ENCODE measurements at places on chromosomes 12 and 14.

DNA sequence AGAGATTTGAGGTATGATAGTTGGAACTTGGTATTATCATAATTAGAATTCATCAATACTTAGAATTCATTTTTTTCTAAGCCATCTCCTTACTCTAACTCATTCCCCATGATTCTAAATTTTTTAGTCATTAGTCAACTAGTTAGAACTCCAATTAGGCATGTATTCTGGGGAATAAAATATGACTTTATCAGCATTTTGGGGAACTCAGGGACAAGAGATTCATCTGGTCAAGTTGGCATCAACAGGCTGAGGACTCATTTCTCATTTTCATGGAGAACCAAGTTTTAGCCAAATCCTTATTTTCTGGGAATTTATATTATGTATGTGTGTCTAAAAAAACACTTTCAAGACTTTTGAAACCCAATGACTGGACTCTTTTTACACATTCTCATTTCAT lies 29.2 kb downstream of the DIP2B start:
- no peak for DNase-seq

- no peak for DNase-seq
Measured at GRCh38 chr12:4847713-4848112, 62.0 kb upstream of the KCNA1 start.

- DNase-seq: no peak
Measured at GRCh38 chr12:112353393-112353792, 28.8 kb downstream of the HECTD4 start.

DNA sequence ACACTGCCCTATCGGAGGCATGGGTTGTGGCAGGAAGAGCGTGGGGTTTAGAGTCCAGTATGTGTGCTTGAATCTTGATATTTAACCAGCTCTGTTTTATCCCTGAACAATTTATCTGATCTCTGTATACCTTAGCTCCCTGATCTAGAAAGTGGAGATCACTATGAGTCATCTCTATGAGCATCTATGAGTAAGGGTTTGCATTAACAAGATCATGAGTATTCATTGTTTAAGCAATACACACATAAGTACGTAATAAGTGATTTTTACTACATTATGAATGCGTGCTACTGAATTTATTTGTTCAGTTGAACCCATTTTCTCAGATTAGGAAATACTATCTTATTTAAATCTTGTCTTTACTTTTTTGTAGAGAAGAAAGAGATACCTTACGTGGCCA lies 49.4 kb downstream of the GPATCH2L start:
- no peak for DNase-seq

GRCh38 chr14:89382487-89382886 lies 34.5 kb downstream of the FOXN3 start:
- no peak for DNase-seq

GRCh38 chr12:107243341-107243740 lies 150.0 kb upstream of the CRY1 start:
- no peak for DNase-seq

DNA sequence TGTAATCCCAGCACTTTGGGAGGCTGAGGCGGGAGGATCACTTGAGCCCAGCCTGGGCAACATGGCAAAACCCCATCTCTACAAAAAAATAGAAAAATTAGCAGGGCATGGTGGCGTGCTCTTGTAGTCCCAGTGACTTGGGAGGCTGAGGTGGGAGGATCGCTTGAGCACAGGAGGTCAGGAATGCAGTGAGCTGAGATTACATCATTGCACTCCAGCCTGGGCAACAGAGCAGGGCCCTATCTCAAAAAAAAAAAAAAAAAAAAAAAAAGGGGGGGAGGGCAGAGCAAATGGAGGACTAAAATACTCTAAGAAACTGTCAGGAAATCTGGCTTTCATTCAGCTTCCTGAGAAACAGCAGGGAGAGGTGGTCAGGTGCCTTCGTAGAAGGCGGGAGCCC lies 31.7 kb upstream of the TSPAN9 start:
- DNase-seq: no peak

DNA sequence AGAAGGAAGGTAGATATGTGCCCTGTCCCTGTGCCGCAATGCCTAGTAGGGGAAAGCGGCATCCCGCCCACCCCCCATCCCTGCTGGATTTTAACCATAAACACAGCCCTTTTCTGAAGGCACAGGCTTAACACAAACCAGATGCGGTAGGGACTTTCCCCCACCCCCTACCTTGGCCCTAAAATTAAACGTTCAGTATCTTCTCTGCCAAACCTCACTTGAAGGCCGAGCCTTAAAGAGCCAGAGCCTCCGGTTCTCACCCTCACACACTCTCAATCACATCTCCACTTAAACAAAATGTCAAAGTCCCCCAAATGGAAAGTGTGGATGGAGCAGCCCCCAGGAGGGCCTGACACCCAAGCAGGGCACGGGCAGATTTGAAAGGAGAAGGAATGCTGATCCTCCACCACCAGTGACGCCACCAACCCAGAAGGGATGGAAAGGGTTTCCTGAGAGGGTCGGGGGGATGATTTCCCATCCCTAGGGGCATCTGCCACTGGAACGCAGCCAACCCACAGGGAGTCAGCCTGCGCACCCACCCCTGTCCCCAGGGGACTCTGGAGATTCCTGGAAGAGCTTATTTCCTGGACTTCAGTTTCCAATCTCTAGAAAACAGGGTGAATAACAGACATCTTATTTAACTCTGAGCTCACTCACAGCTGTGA lies 26.4 kb downstream of the ACTN1 start:
- no peak for DNase-seq

GRCh38 chr12:64532734-64533351 lies 77.5 kb upstream of the RASSF3 start:
- no peak for DNase-seq

DNA sequence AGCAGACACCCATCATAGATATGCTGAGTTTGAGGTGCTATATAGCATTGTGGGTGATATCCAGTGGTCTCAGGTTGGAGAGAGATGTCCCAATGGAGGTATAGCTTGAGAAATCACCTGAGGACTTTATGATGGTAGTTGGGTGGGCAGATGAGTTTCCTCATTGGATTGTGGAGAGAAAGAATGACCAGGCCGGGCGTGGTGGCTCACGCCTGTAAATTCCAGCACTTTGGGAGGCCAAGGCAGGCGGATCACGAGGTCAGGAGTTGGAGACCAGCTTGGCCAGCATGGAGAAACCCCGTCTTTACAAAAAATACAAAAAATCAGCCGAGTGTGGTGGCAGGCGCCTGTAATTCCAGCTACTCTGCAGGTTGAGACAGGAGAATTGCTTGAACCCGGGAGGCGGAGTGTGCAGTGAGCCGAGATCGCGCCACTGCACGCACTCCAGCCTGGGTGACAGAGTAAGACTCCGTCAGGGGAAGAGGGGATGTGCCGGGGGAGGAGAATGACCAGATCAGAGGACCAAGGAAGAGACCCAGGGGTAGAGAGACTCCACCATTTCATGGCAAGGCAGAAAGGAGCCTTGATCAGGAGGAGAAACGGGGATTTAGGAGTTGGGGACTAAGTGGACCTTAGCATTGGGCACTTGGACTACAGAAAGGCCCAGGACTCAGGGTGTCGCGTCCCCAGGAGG lies 757 bp upstream of the PCK2 start:
- no peak for DNase-seq

DNA sequence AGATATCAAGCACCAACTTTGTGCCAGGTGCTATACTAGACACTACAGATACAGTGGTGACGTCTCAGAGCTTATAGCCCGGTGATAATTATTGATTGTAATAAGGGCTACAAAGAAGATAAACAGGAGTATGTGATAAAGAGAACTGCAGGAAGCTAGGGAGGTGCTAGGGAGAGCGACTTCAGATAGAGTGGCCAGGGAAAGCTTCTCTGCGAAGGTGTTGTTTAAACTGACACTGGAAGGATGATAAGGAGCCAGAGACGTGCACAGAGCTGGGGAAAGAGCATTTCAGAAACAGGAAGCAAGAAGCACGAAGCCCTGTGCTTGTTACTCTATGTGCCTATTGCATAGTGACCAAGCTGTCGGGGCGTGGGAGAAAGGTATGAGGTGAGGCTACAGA lies 48.1 kb upstream of the OTX2 start:
- DNase-seq: no peak

DNA sequence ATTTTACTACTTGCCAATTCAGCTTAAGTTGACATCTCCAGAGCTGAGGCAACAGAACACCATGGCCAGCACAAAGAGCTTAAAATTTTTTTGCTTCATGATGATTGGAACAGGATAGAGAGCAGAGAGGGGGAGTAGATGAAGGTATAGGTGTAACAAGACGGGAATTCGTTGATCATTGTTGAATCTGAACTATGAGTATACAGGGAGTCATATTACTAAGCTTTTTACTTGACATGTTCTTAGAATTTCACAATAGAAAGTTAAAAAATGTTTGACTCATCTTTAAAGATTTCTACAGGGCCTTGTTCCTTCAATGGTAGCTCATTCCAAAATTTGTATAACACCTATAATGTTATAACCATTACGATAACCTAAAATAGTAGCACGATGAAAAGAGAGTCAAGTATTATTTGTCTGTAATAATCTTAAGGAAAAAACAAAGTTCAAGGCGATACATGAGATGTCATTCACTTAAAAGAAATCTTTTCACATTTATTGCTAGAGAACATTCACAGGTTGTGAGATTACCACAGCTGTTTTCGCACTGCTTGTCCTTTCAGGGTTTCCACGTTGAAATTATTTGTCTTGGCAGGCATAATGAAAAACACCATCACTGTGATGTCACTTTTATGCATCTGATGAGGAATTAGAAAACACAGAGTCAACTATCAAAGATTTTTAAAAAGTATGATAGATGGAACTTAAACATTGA lies 33.9 kb downstream of the SPX start:
- DNase-seq: no peak

GRCh38 chr14:76599559-76600287 lies 161.5 kb upstream of the VASH1 start:
- no peak for DNase-seq

DNA sequence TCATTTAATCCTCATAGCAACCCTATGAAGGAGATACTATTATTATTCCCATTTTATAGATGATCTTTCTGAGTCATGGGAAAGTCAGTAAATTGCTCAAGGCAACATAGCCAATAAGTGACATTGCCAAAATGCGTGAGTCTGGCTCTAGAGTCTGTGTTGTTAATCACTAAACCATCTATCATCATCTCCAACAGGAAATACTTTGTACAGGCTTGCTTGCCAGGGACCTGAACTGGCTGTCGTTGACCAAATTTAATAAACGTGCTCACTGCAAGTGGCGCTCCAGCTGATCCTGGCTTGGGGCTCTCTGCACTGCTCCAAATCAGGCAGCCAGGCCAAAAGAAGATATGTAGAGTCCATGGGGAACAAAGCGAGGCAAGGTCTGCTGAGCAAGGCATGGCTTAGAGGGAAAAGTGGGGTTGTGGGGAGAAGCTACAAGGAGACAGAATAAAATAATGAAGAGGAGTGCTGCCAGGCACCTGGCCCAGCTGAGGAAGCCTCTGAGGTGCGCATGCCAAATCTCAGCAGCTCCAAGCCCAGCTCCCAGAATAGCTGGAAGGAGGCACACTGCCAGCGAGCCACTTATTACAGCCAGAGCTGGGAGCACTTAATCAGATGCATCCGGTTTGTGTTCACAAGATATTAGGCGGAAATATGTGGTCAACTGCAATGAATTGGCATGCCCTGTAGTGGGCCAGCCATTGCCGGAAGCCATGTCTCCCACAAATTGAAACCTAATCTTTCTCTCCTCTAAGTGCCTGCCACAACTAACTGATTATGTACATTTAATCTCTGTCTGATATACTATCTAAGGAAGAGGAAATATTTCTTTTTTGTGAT lies 43.3 kb upstream of the PTPRO start:
- DNase-seq: no peak

GRCh38 chr12:126873701-126874100 lies 1393.3 kb upstream of the TMEM132C start:
- no peak for DNase-seq

DNA sequence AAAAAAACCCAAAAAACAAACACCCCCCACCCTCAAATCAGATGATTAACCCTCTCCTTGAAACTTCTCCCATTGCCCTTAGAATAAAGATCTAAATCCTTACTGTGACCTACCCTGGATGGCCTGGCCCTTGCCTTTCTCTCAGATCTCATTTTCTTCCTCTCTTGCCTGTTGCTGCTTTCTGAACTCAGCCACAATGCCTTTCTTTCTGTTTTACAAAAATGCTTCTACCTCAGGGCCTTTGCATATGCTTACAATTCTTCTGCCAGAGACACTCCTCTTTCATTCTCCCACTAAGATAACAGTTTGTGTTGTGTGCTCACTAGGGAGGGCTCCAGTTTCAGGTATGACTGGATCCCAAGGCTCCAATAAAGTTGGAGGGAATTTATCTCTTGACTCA lies 108.3 kb downstream of the PTPN11 start:
- no peak for DNase-seq

- DNase-seq: no peak
Measured at GRCh38 chr14:67875175-67876006, 55.8 kb downstream of the RAD51B start.

- DNase-seq: no peak
Measured at GRCh38 chr12:79455286-79455685, 235.5 kb downstream of the PAWR start.

DNA sequence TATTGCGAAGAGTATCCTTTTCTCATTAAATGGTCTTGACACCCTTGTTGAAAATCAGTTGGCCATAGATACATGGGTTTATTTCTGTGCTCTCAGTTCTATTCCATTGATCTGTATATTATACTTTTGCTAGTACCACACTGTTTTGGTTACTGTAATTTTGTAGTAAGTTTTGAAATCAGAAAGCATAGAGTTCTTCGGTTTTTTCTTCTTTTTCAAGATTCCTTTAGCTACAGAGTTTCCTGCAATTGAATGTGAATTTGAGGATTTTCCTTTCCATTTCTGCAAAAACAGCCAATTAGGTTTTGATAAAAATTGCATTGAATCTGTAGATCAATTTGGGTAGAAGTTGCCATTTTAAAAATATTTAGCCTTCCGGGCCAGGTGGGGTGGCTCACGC lies 60.2 kb downstream of the ARHGAP5 start:
- no peak for DNase-seq

- DNase-seq: peak; percentile 19
Measured at GRCh38 chr14:53929871-53930715, 26.5 kb downstream of the BMP4 start.

GRCh38 chr12:19299765-19300164 lies 139.5 kb upstream of the AEBP2 start:
- no peak for DNase-seq

DNA sequence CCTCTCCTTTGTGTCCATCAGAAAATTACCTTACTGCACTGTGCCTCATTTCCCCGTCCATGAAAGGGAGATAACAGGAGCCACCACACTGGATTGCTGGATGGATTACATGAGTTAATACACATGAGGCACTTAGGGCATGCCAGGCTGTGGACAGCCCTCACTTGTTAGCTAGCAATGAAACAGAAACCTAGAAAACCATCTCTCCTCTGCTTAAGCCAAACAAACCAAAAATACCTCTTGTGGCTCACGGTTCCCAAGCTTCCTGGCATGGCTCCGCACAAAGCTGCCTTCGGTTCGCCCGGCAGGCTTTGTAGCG lies 660 bp upstream of the HCFC2 start:
- no peak for DNase-seq

GRCh38 chr12:51921017-51921725 lies 13.9 kb downstream of the ACVRL1 start:
- DNase-seq: peak; percentile 69

Data from NCI-H526 (cell line).